ENCODE measurements at places on chromosomes 13 and 19. TPM values are rescaled to one million over a fixed set of nuclear protein-coding genes. Genes with fewer than 3 reads are reported as not detected.

The PCDH9 gene
- polyA plus RNA-seq, result 0.77 TPM

The ZSCAN1 gene
- 0.46 TPM for polyA plus RNA-seq

GRCh38 chr13:94435604-94436226 is 43.8 kb downstream of the DCT start:
- no peaks in the 10 kb centered on the region for H3K4me1 ChIP-seq
- H3K27me3 ChIP-seq, result peaks cover 2% of the 10 kb centered on the region
- DNase-seq, result peak; percentile 24
- no peak overlapping the region for H3K4me3 ChIP-seq
- no peak overlapping the region for H3K27ac ChIP-seq

DNA sequence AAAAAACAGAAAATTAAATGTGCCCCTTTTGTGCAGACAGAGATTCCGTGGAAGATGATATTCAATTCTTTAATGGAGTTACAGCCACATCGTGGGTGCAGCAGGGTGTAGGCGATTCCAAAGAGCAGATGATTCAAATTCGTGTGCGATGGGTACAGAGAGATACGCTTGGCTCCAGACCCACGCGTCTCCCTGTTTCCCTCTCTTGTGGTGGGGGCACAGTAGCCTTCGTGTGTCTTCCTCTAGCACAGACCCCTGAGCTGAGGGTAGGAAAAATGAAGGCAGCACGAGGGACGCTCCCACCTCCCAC is 4.8 kb downstream of the TSPAN16 start:
- no peaks in the 10 kb centered on the region for H3K36me3 ChIP-seq
- no peak overlapping the region for H3K4me3 ChIP-seq
- peaks cover 4% of the 10 kb centered on the region for H3K27me3 ChIP-seq

The PGLYRP2 gene
- polyA plus RNA-seq, result 0.17 TPM

DNA sequence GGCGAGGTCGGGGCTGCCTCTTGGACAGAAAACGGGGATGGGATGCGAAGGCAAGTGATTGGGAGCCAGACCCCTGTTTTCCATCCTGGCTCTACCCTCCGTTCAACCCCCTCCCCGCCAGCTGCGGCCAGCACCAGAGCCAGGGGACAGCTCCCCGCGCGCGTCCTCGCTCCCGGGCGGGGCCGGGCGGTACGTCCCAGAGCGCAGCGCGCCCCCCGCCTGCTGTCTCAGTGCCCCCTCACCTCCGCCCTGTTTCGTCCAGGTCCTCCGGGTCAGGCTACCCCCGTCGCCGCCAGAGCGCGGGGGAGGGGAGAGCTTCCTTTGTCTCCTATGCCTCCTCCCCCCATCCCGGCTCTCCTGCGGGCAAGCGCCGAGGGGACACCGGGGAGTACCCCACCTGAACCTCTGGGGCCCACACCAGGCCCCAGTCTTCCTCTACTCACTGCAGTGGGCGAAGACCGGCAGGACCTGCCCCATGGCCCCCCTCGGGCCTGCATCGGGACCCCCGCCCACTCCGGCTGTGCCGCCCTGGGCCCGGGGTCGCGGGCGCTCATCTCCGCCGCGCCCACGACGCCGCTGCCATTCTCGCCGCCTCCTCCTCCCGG is 396 bp downstream of the RTN2 start:
- no peaks in the 10 kb centered on the region for H3K36me3 ChIP-seq
- peak overlapping the region; percentile 76 for H3K4me3 ChIP-seq
- peaks cover 8% of the 10 kb centered on the region for H3K27me3 ChIP-seq
- H3K27ac ChIP-seq, result no peak overlapping the region
- peaks cover 43% of the 10 kb centered on the region for H3K4me1 ChIP-seq

DNA sequence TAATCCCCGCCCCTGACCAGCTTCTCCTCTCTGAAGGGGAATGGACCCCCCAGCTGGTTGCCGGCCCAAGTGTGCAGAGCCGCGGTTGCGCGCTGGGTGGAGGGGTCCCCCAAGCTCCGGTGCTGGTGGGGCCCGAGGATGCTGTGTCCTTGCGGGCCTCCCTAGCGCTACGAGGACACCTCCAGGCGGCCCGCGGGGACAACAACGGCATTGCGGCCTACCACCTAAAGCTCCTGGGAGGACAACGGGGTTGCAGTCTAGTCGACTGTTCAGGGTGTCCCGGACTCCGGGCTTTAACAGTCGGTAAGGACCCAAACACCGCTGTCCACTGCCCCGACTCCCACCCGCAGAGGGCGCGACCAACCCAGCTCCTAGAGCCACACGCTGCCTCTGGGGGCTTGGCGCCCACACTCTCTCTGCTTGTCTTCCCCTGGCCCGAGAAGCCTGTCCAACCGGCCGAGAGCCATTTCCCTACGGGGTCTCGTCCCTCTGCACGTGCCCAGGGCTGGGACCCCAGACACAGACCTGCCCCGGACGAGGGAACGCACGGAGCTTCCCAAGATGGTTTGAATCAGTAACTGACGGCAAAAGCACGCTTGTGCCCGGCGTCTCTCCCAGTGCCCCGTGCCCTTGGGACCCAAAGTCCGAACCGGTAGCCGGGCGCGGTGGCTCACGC is 927 bp upstream of the SDHAF1 start:
- peak overlapping the region; percentile 62 for H3K4me3 ChIP-seq
- peaks cover 29% of the 10 kb centered on the region for H3K4me1 ChIP-seq
- peak overlapping the region; percentile 74 for H3K27ac ChIP-seq
- no peaks in the 10 kb centered on the region for H3K36me3 ChIP-seq

DNA sequence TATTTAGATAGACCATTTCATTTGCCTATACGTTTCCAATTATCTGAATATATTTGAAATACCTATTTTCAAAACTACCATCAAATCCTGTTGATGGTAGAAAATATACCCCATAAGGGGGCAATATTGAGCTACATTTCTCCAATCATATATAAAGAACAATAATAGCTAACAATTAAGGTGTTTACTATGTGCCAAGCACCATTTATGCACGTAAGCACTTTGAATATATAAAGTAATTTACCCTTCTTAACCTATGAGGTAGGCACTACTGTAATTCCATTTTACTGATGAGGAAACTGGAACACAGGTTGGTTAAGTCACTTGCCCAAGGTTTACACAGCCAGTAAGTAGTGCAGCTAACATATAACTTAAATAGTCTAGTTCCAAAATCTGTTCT is 79.2 kb downstream of the UBL3 start:
- H3K36me3 ChIP-seq, result peaks cover 10% of the 10 kb centered on the region
- DNase-seq, result peak; percentile 36
- no peak overlapping the region for H3K27ac ChIP-seq
- H3K4me1 ChIP-seq, result peaks cover 3% of the 10 kb centered on the region
- no peak overlapping the region for H3K4me3 ChIP-seq
- peaks cover 1% of the 10 kb centered on the region for H3K27me3 ChIP-seq

- H3K27me3 ChIP-seq, result no peaks in the 10 kb centered on the region
- H3K27ac ChIP-seq, result no peak overlapping the region
- no peak overlapping the region for H3K4me3 ChIP-seq
- no peaks in the 10 kb centered on the region for H3K4me1 ChIP-seq
- DNase-seq, result no peak
Measured at GRCh38 chr13:68257111-68257842, 1027.1 kb upstream of the PCDH9 start.

The HTR2A gene
- not detected for polyA plus RNA-seq

GRCh38 chr19:4403005-4403761 is 743 bp downstream of the CHAF1A start:
- peaks cover 60% of the 10 kb centered on the region for H3K4me1 ChIP-seq
- H3K36me3 ChIP-seq, result no peaks in the 10 kb centered on the region
- peaks cover 12% of the 10 kb centered on the region for H3K27me3 ChIP-seq
- DNase-seq, result no peak
- H3K4me3 ChIP-seq, result peak overlapping the region; percentile 83
- peak overlapping the region; percentile 79 for H3K27ac ChIP-seq

DNA sequence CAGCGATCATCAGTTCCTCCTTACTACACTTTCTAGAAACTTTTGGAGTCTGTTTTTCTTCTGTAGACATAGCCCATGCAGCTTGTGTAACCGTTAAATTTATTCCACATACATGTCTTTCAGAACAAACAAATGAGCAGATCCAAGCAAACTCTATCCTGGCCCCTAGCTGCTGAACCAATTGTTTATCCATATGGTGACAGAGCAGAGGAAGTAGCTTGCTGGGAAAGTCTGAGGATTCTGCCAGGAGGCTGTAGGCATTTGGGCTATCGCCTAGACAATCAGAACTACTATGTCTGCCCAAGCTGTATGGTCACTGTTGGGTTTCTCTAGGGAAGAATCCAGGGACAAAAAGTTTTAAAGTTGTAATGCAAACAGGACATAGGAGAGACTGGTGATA is 343.7 kb downstream of the SPRY2 start:
- no peak overlapping the region for H3K4me3 ChIP-seq
- no peak for DNase-seq
- peaks cover 9% of the 10 kb centered on the region for H3K4me1 ChIP-seq
- H3K27ac ChIP-seq, result no peak overlapping the region
- H3K36me3 ChIP-seq, result no peaks in the 10 kb centered on the region

- peaks cover 3% of the 10 kb centered on the region for H3K27me3 ChIP-seq
- H3K4me1 ChIP-seq, result no peaks in the 10 kb centered on the region
- no peak overlapping the region for H3K4me3 ChIP-seq
- H3K36me3 ChIP-seq, result no peaks in the 10 kb centered on the region
- H3K27ac ChIP-seq, result no peak overlapping the region
Measured at GRCh38 chr13:108005231-108005630, 210.1 kb downstream of the LIG4 start.

The DPF1 gene
- not detected for polyA plus RNA-seq

- H3K4me1 ChIP-seq, result peaks cover 7% of the 10 kb centered on the region
- no peak overlapping the region for H3K27ac ChIP-seq
- no peak for DNase-seq
- H3K36me3 ChIP-seq, result no peaks in the 10 kb centered on the region
Measured at GRCh38 chr19:11295180-11295579, 780 bp upstream of the TSPAN16 start.

- H3K36me3 ChIP-seq, result peaks cover 4% of the 10 kb centered on the region
- H3K4me3 ChIP-seq, result no peak overlapping the region
- DNase-seq, result no peak
- no peaks in the 10 kb centered on the region for H3K27me3 ChIP-seq
- H3K27ac ChIP-seq, result no peak overlapping the region
Measured at GRCh38 chr13:92775658-92776057, 450.9 kb upstream of the GPC6 start.

The FREM2 gene
- not detected for polyA plus RNA-seq

DNA sequence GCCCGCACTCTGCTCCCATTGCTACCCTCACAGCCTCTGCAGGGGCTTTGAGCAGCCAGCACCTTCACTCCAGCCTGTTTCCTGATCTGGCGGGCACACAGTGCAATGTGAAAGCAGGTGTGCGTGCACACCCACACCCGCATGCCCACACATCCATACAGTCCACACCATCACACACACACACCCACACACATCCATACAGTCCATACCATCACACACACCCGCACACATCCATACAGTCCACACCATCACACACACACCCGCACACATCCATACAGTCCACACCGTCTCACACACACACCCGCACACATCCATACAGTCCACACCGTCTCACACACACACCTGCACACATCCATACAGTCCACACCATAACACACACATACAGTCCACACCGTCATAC is 28.0 kb downstream of the PIAS4 start:
- no peaks in the 10 kb centered on the region for H3K36me3 ChIP-seq
- H3K4me3 ChIP-seq, result no peak overlapping the region
- DNase-seq, result no peak
- H3K4me1 ChIP-seq, result peaks cover 7% of the 10 kb centered on the region
- H3K27ac ChIP-seq, result no peak overlapping the region

The IQCN gene
- polyA plus RNA-seq, result not detected

- peaks cover 54% of the 10 kb centered on the region for H3K27me3 ChIP-seq
- no peaks in the 10 kb centered on the region for H3K36me3 ChIP-seq
- no peak within 1 kb of the TSS for H3K27ac ChIP-seq
- DNase-seq, result peak; percentile 38
- H3K4me3 ChIP-seq, result peak within 1 kb of the TSS; percentile 74
Measured at GRCh38 chr19:12838182-12838885, at the start of gene MAST1. TSS of gene MAST1 (plus strand) at chr19:12838515. CDS start at chr19:12838573, 58 bp downstream.

DNA sequence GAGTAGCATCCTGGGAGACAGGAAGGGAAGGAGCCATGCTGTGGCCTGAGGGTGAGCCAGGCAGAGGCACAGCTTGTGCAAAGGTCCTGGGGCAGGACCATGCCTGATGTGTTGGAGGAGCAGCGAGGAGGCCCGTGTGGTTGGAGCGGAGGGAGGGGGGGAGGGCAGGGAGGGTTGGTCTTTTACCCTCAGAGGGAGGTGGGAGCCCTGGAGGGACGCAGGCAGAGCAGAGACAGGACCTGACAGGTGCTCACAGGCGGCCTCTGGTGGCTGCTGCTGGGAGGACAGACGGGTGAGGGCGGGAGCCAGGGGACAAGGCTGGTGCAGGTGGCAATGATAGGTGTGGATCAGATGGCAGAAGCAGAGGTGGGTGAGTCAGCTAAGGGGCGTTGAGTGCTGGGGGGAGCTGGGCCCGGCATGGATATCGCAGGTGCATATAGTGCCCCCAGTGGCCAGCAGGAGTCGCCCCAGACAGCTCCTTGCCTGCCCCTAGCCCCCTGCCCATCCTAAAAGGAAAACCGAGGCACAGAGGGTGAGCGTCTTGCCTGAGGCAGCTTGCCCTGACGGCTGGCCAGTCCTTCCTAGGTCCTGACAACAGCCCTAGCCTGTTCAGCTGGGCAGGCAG is 9.8 kb upstream of the GNA15 start:
- H3K4me1 ChIP-seq, result peaks cover 1% of the 10 kb centered on the region
- H3K27me3 ChIP-seq, result peaks cover 2% of the 10 kb centered on the region
- peak; percentile 61 for DNase-seq
- H3K27ac ChIP-seq, result no peak overlapping the region

DNA sequence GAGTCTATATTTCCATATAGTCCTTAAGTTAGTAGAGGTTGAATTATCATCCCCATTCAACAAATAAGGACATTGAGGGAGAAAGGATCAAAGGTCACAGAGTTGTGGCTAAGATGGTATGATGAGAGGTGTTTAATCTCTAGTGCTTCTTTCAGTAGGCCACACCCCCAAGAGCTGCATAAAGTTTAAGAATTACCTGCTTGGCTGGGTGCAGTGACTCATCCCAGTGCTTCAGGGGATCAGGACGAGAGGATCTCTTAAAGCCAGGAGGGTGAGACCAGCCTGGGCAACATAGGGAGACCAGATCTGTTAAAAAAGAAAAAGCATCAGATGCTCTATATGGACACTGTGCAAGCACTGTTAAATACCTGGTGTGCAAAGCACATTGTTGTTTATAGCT is 560.0 kb upstream of the KLHL1 start:
- H3K4me1 ChIP-seq, result no peaks in the 10 kb centered on the region
- DNase-seq, result no peak
- no peak overlapping the region for H3K27ac ChIP-seq

DNA sequence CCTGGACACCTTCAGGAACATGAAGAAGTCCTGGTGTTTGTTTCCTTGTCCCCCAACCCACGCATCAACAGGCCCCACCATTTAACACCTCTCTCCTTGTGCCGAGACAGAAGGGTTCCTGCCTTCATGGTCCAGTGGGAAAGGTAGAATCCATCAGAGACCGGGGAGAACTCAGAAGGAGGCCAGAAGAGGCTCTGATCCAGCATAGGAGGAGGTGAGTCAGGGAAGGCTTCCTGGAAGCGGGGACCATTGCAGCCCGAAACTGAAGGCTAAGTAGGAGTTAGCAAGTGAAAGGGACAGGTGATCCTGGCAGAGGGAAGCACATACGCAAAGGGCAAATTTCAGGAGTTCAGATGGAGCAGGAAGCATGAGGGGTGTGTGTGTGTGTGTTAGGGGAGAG is 484 bp downstream of the ICAM3 start:
- no peaks in the 10 kb centered on the region for H3K36me3 ChIP-seq
- DNase-seq, result no peak
- no peaks in the 10 kb centered on the region for H3K27me3 ChIP-seq
- peak overlapping the region; percentile 95 for H3K27ac ChIP-seq
- H3K4me3 ChIP-seq, result peak overlapping the region; percentile 99
- H3K4me1 ChIP-seq, result peaks cover 30% of the 10 kb centered on the region

The KIR3DL1 gene
- 162 TPM for polyA plus RNA-seq
